RKO (cell line): ENCODE measurements at places on chromosomes 6 and 20.

- DNase-seq, result no peak
Observed at GRCh38 chr6:112929641-112930040, 582.5 kb downstream of the RFPL4B start.

GRCh38 chr6:30002871-30003270 lies 58.2 kb upstream of the POLR1H start:
- DNase-seq, result no peak

GRCh38 chr6:115882771-115883170 lies 177.9 kb downstream of the FRK start:
- no peak for DNase-seq

DNA sequence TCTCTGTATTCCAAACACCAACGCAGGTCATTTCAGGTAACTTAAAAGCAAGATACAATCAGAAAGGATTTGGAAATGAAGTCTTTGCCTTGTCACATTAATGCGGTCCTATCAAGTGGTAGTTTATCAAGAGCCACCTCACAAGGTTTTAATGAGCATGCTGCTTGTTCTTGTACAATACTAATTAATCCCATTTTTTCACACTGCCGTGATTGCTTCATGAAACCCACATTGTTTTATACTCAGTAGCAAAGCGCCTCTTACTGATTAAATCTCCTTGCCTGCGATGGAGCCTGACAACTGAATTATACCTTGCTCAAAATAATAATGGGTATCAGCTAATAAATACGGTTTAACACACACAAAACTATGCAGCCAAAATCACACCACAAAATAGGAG lies 234.1 kb upstream of the TSHZ2 start:
- no peak for DNase-seq

DNA sequence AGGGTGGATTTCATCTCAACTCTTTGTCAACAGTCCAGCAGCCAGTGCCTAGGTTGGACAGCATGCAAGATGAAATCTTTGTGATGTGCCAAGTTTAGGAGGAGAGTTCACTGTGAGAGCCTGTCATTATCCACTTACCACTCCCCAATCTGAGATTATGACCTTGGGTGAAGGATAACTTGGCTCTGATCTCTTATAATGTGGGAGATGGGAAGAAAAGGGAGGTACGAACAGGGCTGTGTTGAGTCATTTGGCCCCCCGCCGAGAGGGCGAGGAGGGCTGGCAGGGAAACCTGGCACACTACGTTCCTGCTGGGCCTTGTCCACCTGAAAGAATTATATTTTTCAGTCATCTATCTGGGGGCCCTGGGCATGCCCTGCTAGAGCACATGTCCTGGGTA lies 35.8 kb downstream of the LAMA4 start:
- DNase-seq, result no peak

GRCh38 chr6:145954985-145955384 lies 9.2 kb downstream of the SHPRH start:
- DNase-seq, result no peak

- DNase-seq, result no peak
Observed at GRCh38 chr6:33816911-33817310, 13.1 kb upstream of the MLN start.

GRCh38 chr6:110017306-110017705 lies 39.2 kb downstream of the GPR6 start:
- DNase-seq, result no peak

DNA sequence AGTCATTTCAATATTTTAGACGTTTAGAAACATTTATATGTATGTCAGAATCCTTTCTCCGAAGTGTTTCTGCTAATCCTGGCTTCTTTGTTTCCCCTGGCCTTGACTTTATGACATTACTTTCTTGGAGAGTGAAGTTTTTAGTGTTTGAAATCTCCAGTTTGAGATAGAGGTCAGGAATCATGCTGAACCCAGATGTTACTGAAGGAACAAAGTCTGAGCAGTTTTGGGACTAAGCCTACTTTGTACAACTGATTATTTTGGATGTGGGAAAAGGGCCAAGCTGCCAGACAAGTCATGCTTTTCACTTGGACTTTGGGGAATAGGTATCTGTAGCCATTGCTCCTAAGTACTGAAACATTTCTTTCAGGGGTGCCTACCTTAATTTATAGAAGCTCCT lies 2.3 kb downstream of the RNF144B start:
- DNase-seq, result no peak

DNA sequence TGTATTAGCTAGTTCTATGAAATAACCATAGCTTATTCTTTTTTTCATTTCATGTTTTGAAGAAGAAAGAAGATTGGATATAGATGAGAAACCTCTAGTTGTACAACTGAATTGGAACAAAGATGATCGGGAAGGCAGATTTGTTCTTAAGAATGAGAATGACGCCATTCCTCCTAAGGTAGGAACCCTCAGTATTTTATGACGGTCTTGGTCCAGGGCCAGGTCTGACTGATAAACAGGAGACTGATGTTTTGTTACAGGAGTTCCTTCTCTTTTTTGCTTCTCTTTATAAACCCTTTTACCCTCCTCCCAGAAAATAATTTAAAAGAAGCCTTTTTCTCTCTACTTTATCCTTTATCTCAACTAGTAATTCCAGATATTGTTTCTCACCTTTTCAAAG lies 43.6 kb downstream of the AFDN start:
- DNase-seq, result no peak

DNA sequence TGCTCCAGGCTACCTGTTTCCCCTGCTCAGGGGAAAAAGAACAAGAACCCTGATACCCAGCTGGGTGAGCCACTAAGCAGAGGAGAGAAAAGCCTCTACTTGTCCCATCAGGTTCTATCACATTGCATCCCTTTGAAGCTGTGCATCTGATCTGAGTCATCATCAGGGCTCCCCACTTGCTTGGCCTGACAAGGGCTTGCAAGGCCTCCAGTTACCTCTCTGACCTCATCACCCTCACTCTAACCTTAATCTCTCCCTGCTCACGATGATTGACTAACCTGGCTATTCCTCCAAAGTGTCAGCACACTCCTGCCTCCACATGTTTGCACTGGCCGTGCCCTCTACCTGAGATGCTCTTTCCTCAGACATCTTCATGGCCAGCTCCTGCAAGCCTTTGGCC lies 309.5 kb upstream of the CHD6 start:
- no peak for DNase-seq

GRCh38 chr6:142303176-142303533 lies 1.3 kb downstream of the ADGRG6 start:
- DNase-seq, result peak; percentile 41
